ENCODE measurements at places on chromosomes 3 and 15.

DNA sequence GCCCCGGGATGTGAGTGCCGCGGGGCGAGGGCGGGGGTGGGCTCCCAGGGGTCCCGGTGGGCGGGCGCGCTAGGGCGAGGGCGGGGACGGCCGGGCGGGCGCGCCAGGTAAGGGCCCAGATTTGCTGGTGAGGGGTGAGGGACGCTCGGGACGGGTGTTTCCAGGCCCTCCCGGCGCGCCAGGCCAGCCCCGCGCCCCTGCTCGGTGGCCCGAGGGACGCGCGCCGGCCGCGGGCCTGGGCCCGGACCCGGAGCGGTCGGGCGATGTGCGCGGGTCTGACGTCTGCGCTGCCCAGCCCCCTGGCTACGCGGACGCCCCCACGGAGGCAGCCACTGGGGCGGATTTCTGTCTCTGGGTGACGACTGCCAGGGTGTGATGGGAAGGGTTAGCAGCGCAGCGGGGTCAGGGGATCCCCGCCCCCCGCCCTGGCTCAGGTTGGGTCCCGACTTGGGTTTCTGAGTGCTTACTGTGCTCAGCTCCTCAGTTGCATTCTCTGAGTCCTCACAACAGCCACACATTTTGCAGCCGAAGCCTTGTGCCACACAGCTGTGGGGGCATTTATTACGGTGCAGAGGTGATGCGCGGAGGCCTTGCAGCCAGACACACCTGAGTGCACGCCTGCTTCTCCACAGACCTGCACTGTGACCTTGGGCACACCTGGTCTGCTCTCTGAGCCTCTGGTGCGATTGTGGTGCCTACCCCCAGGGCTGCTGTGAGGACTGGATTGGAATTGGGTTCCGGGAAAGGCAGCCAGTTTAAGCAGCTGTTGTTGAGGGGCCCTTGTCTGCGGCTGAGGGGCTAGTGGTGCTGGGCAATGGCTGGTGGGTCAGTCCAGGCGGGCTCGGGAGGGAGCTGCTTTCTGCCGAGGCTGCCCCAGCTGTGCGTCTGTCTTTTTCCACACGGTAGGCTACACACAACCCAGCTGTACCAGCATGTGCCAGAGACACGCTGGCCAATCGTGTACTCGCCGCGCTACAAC lies 523 bp downstream of the HDAC11 start:
- DNase-seq = no peak

- DNase-seq = no peak
These were observed 39.8 kb downstream of the CEMIP start for GRCh38 chr15:80819001-80819400.

- DNase-seq = no peak
These were observed 39.4 kb upstream of the B3GNT5 start for GRCh38 chr3:183213415-183214276.

- DNase-seq = no peak
These were observed 379.8 kb downstream of the VPS13C start for GRCh38 chr15:61680260-61681037.

DNA sequence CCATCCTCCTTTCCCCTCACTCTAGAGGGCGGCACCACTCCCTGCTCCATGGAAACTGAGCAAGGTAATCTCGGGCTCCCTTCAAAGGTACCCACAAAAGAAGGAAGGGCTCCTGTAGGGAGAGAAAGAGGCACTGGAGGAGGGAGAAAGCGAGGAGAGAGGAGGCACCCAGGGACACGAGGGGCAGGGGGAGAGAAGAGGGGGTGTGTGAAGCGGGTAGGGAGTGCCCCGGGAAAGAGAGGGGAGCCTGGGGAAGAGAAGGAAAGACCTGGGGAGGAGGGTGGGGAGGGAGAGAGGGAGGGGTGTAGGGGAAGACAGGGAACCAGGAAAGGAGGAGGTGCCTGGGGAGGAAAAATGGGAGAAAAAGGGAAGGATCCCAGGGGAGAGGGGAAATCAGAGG lies 523 bp downstream of the VILL start:
- no peak for DNase-seq

DNA sequence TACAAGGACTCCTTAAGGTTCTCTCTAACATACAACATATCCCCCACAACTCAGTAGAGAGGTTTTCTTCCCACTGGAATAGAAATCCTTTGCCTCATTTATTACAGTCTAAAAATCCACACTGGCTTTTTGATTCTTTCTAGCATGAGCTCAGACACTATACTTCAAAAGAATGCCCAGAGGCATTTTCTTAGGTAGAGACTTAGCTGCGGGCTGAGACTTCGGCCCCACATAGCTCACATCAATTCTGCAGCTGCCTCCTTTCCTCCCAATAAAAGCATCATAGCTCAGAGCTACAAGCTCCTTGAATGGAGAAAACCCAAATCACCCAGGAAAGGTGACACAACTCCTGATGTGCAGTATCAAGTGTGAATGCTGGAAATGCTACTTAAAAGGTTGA lies 52.4 kb downstream of the AAGAB start:
- DNase-seq = no peak

- DNase-seq = no peak
These were observed 57.9 kb downstream of the EPHB1 start for GRCh38 chr3:134852893-134853351.

DNA sequence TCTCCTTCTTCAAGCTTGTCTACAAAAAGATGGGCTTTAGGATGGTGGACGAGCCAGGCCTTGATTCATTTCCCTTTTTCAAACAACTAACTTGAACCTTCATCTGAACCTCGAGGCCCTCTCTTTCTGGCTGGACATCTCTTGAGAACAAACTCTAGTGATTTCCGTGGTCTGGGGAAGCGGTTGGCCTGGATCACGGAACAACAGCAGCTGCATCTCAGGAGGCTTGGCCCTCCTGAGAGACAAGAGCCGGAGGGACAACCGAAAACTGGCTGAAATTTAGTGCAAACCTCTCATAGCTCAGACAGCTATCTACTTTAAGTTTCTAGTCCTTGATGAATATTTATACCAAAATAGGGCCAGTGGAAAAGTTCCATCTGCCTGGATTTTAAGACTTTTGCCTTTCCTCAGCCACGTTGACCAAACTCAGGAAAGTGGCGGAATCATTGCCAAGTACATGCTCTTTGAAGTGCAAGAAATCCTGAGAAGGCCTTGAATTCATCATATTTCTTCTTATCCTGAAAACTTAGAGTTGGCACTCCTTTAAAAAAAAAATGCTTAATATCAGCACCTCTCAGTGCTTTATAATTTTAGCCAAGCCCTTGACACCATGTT lies 14.5 kb downstream of the LMCD1 start:
- no peak for DNase-seq

GRCh38 chr3:45064512-45065372 lies 38.6 kb downstream of the CLEC3B start:
- no peak for DNase-seq

DNA sequence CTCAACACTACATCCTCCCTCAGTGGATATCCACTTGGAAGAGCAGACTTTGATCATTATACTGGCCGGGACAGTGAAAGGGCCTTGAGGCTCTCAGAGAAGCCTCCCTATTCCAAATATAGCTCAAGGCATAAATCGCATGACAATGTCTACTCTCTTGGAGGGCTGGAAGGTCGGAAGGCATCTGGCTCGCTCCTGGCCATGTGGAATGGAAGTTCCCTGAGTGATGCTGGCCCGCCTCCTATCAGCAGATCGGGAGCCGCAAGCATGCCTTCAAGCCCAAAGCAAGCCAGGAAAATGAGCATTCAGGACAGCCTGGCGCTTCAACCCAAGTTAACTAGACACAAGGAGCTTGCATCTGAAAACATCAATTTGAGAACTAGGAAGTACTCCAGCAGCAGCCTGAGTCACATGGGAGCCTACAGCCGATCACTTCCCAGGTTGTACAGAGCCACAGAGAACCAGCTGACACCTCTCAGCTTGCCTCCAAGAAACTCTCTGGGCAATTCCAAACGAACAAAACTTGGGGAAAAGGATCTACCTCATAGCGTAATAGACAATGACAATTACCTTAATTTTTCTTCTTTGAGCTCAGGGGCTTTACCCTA lies 25.4 kb downstream of the PHLDB2 start:
- no peak for DNase-seq

DNA sequence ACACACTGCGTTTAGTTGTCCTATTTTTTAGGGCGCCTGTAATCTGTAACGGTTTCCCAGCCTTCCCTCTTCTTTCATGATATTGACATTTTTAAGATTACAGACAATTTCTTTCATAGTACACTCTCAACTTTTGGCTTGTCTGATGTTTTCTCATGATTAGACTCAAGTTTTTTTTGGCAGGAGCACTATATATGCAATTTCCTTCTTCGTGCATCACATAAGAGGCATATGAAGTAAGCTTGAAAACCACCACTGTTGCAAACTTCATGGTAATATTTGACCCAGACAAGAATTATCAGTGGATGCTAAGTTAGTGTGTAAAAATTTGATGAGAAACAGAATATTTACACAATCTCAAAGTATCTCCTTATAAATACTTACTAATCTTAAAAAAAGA lies 119.2 kb upstream of the CMC1 start:
- DNase-seq = no peak

- no peak for DNase-seq
These were observed 142.5 kb upstream of the ROBO1 start for GRCh38 chr3:79910337-79910736.

DNA sequence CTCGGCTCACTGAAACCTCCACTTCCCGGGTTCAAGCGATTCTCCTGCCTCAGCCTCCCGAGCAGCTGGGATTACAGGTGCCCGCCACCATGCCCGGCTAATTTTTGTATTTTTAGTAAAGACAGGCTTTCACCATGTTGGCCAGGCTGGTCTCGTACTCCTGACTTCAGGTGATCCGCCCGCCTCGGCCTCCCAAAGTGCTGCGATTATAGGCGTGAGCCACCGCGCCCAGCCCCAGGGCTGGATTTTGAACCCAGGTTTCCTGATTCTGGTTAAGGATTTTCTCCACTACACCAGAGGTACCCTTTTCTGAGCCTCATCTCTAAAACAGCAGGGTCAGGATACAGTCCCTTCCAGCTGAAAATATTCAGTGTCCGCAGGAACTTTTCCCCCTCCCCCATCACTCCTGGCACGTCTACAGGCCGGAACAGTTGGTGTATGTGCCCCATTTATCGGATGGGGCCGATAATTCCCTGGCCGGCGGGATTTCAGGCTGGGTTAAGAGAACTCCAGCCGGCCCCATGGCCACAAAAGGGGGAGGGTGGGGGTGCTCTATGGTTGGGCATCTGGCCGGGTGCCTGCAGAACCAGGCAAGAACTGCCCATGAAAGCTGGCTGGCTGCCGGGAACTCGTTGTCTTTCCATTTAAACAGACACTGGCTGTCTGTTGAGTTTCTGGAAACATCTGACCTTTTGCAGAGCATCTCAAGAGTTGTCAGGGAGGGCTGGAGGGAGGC lies 26.8 kb upstream of the SEMA4B start:
- peak; percentile 86 for DNase-seq

DNA sequence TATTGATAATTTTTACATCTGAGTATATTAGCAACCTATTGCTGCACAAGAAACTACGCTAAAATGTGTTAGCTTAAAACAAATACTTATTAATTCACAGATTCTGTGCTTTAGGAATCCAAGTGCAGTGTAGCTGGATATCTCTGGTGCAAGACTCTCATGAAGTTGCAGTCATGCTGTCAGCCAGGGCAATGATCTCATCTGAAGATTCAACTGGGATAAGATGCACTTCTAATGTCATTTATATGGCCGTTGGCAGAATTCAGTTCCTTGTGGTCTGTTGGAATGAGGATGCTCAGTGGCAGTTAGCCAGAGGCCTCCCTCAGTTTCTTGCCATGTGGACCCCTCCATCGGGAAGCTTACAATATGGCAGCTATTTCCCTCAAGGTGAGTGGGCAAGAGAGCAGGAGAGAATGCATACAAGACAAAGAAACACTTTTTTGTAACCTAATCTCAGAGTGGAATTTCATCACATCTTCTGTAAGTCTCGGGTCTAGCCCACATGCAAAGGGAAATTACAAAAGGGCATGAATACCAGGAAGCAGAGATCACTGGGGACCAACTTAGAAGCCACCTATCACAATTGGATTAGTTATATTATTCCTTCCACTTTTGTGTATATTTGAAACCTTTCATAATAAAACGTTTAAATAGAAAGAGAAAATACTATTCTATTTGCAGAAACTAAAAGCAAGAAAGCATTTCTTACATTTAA lies 61.6 kb downstream of the DPH6 start:
- no peak for DNase-seq

GRCh38 chr3:170848292-170848917 lies 21.6 kb downstream of the RPL22L1 start:
- DNase-seq = no peak

GRCh38 chr3:152382312-152383135 lies 113.8 kb downstream of the MBNL1 start:
- no peak for DNase-seq

GRCh38 chr3:126679318-126679751 lies 24.4 kb upstream of the TXNRD3 start:
- DNase-seq = peak; percentile 88

GRCh38 chr3:142296507-142296906 lies 71.1 kb upstream of the GK5 start:
- no peak for DNase-seq

- DNase-seq = no peak
These were observed 393.6 kb upstream of the PROK2 start for GRCh38 chr3:72178463-72179106.

DNA sequence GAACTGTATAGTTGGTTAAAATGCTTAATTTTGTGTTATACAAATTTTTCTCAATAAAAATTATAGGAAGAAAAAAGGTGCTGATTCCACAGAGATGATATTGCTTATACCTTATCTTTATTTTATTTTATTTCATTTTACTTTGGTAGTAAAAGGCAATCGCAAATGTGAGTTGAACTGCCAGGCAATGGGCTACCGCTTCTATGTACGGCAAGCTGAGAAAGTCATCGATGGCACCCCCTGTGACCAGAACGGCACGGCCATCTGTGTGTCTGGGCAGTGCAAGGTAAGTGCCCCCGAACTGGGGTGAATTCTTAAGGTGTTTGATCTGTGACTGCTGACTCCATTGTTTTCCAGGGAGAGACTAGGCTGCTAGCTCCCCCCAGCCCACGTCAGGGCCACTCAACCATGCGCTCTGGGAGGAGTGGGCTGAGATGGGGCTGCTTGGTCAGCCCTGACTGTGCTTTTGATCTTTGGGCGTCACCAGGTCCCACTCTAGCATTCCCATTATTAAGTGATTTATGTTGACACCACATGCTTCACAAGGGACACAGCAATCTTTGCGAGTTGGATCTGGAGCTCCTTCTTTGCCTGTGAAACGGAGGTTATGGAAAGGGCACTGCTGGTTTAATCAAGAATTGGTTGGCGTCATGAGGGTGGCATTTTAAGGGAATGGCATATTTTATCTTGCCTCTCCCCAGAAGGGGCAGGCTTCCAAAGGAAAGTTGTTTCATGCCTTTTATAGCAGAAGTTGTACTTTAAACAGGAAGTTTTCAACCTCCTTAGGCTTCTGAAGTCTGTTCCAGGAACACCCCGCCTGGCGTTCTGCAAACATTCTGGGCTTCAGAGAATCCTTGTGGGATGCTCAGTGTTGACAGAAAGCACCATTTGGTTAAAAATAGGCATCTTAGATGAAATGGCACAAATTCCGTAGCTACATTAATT lies 296.5 kb downstream of the THSD4 start:
- DNase-seq = peak; percentile 7

DNA sequence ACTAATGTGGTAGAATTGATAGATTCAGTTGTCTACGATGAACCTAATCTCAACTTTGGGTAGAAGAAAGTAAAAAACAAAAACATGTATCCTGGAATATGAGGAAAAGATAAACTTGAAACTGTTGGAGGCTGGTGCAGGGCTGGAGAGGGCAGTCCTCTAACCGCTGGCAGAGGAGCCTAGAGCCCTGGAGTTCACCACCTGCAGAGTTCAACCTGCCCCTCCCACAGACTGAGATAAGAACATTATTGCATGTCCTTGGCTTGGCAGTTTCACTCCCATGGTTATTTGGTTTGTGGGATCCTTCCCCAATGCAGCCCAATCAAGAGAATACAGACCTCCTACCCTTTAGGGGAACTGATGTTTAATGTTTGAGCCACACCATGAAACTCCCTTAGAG lies 53.2 kb upstream of the GATM start:
- no peak for DNase-seq

Measured in tibial nerve (tissue), 4 donors.